ENCODE measurements at places on chromosomes 1 and 21. TPM values are rescaled to one million over a fixed set of nuclear protein-coding genes. Genes with fewer than 3 reads are reported as not detected.
A peak's percentile ranks its signal among the peaks of the same experiment; 100 is the strongest.

Gene CAMK1G
- 1.1 TPM for total RNA-seq

Gene FCGR3A
- total RNA-seq = 2.2 TPM

GRCh38 chr1:41492341-41492848, 7.9 kb upstream of the EDN2 start:
- no peak for DNase-seq

Gene NHLH2
- not detected for total RNA-seq

DNA sequence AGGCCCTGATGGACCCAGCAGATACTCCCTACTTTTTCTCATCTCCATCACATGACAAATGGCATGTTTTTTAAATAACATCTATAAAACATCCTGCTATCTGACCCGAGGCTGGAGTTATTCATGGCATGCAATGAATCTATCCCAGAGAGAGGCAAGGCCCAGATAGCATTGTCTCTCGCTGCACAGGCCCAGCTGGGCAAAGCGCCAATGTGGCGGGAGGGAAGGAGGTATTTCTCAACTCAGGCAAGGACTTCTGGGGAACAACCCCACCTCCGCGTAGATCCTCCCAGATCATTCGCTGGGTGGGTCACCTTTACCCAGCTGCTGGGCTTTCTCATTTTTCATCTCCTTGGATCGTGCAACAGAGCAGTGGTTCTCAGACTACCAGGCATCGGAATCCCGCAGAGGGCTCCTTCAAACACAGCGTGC, 59.8 kb downstream of the ERG start:
- DNase-seq = peak; percentile 49

DNA sequence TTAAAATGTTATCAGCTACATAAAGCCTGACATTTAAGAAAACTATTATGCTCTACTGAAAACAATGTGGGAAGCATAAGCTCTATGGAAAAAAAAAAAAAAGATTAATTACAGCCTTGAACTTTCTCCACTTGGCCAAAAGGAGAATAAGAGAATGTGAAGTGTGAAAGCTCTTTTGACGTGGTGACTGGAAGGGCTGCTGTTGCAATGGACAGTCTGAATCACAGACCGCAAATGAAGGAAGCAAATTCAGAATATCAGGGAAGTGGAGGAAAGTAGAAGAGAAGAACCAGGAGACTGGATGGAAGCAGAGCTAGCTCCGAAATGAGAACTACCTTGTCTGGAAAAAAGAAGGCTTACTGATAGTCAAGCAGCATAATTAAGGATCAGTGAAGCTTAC, 106.8 kb downstream of the AK5 start:
- no peak for DNase-seq

Gene CFHR1
- total RNA-seq = 58.2 TPM

- DNase-seq = no peak
These were observed 8.7 kb upstream of the EYA3 start for GRCh38 chr1:28097100-28097472.

DNA sequence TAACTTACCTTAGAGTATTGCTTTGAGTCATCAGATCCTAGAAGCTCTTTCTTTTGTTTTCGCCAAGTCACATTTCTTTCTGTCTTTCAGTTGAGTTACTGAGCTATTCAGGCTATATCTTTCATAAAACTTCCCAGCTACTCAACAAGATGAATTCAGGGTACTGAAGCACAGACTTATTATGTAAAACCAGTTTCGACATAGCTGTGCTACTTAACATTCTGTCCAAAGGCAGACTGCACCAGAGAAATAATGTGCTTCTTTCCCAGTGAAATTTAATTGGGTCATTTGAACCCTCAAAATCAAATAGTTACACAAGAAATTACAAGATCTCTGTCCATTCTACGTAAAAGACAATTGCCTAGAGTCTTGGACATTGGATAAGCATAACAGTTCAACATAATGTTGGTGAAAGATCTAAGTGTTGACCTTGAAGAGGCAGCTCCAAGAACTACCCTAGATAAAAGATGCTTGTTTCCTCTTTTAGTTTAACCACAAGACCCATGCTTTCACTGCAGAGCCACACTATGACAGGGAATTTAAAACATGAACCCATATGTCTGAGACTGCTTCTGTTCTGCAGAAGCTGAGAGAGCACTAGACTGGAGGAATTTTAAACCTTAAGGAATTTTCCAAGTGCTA, 163.2 kb downstream of the LRRC40 start:
- DNase-seq = no peak

- DNase-seq = no peak
These were observed 120.1 kb upstream of the RAVER2 start for GRCh38 chr1:64624808-64625207.

- peak; percentile 49 for DNase-seq
These were observed 4.9 kb downstream of the RGS1 start for GRCh38 chr1:192580351-192580962.

Gene ERVH48-1
- 7.6 TPM for total RNA-seq

Gene TMPRSS15
- 0.07 TPM for total RNA-seq

GRCh38 chr1:94154989-94155388, 34.0 kb upstream of the ABCA4 start:
- DNase-seq = no peak

DNA sequence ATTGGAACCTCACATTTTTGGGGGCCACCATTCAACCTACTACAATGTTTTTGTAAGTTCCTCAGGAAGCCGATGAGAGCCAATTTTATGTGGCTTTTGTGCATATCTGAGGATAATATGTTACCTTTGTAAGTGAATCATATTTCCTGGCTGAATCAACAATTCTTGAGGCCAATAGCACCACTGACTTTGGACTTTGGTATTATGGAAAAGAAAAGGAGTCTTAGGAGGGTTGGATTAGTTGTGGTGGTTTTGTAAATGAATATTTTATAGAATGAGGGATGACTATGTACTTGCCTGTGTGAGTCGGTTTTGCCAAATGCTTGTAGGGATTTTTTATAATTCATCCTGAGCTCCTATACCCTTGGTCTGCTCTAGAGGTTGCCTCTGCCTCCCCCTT, 181.5 kb upstream of the HMGB4 start:
- DNase-seq = no peak

GRCh38 chr1:59015708-59016107, 231.9 kb upstream of the JUN start:
- peak; percentile 30 for DNase-seq

DNA sequence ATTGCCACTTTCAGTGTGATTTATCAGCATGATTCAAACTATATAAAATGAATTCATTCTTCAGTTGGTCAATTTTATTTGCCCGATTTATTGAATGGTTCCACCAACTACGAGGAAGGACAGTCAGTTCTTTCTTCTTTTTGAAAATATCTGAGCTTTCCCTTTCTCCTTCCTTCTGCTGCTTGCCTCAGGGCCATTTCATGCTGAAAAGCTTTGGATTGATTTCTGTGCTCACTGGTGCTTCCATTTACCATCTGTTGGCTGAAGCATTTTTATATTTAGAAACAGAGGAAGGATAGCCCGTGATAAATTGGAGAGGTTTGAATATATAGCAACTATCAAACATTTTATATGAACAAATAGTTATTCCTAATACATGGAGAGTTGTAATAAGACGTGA, 68.9 kb upstream of the ADAMTS5 start:
- DNase-seq = no peak

All from hepatocyte (in vitro differentiated cells).